Skeletal muscle cell (primary cell): ENCODE measurements at places on chromosomes 3 and 15.

GRCh38 chr15:68553994-68554720, 24.6 kb upstream of the CORO2B start:
- DNase-seq = no peak

DNA sequence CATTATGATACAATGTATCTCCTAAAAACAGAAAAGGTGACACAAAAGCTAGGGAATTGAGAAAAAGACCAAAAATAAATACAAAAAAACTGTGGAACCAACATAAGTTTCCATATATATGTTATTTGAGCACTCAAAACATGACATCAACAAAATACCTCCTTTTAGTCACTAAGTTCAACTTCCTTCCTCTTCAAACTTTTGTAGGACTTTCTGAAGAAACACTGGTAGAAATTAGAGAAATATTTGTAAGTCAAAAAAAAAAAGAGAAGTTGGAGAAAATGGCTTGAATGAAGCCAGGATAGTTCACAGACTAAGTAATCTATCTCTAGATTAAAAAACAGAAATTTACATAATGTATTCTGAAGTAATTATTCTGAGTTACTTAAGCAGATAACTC, 208.4 kb upstream of the ALCAM start:
- DNase-seq = no peak

DNA sequence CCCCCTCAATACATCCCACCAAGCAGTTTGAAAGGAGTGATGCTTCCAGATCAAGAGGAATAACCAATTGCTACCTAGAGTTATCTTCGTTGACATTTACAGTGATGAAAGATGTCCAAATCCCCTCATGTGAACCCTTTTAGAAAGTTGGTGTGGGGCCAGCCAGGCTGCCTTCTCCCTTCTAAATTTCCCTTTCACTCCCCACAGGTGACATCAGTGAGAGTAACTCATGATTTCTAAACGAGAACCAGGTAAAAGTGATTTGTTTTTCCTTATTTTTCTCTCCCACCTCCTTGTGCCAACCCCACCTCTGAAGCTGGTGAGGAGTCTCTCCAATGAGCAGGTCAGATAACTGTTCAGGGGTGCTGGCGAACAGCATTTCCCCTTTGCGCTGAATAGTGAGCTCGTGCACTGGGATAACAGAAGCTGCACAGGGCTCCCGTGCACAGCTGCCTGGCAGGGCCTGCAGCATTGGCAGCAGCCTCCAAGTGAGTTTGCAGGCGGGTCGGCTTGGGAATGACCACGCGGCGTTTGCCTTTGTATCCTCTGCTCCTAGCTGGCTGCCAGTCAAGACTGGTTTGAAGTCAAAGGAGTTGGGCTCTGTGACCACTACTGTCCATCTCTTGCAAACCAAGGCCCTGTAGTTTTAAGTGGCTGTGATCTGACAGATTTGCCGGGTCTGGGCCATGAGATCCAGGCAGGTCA, 70.2 kb upstream of the CORO2B start:
- no peak for DNase-seq

DNA sequence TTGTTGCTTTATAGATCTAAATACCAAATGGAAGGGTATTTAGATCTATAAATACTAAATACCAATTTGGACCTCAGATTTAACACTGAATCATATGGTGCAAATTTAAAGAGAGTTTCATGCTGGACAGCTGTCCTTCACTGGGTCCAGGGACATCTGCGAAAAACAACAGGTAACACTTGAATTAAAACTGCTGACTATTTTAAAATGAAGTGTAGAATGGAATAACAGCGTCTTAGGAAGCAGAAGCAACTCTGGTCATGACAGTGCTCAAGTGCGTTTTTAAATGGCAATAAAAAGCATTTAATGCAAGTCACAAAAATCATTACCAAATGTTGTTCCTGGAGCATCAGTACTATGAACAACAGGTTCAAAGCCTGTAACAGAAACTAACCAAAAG, 106.3 kb downstream of the TFG start:
- no peak for DNase-seq

GRCh38 chr15:68429691-68430470, 2.1 kb downstream of the ITGA11 start:
- DNase-seq = no peak

- no peak for DNase-seq
Measured at GRCh38 chr3:179956416-179956830, 80.3 kb downstream of the PEX5L start.

GRCh38 chr15:70561885-70562284, 201.5 kb downstream of the UACA start:
- no peak for DNase-seq

DNA sequence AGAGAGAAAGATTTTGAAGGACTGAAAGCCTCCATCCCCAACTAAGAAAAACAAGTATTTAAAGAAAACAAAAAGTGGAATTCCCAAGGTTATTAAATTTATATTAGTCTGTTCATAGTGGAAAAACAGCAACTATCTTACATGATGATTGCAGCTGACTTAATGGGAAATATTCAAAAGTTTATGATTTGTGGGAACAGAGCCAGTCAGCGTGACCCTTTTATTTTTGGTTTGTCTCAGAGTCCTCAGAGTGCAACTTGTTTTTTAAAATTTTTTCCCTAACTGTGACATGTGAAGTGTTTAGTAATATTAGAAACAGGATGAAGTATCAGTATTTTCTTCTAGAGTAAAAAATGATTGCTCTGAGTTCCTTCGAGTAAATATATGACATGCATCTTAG, 441.9 kb upstream of the MCTP2 start:
- no peak for DNase-seq

- DNase-seq = no peak
Measured at GRCh38 chr3:52322466-52322865, 6.3 kb downstream of the DNAH1 start.

DNA sequence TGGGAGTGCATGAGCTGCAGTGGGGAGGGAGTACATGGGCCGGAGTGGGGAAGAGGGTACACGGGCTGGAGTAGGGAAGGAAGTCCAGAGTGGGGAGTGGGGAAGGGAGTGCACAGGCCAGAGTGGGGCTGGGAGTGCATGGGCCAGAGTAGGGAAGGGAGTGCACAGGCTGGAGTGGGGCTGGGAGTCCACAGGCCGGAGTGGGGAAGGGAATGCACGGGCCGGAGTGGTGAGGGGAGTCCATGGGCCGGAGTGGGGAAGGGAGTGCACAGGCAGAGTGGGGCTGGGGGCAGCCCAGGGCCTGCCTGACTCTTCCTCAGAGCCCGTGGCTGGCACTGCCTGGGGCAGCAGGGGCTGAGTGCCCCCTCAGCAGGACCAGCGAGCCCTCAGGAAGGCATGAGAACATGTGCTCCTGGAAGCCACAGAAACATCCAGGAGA, 40.7 kb downstream of the KLF15 start:
- no peak for DNase-seq

GRCh38 chr3:34361921-34362320, 563.5 kb downstream of the PDCD6IP start:
- DNase-seq = no peak

DNA sequence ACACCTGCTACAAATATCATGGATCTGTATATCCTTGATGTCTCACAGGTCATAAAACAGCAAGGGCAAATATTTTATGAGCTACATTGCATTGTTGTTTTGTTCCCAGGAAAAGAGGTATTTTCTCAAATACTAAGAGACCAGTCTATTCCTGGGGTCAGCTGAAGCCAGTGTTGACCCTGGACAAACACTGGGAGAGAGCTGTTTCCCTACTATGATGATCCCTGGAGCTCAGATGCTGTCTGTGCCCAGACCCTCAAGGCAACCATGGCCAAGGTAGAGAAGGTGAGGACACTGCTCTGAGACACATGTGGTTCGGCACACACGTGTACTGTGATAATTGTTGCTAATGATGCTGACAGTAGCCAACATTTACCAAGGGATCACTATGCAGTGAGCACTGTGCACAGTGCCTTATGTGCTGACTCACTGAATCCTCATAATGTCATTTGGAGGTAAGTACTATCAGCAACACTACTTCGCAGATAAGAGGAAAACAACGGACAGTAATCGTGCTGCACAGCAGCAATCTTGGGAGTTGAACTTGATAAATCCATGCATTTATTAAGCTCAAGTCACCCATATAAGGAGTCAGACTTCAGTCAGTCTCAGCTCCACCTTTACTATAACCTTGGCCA, 943.6 kb downstream of the FHIT start:
- no peak for DNase-seq

GRCh38 chr3:70256566-70256965, 55.9 kb downstream of the MDFIC2 start:
- no peak for DNase-seq

DNA sequence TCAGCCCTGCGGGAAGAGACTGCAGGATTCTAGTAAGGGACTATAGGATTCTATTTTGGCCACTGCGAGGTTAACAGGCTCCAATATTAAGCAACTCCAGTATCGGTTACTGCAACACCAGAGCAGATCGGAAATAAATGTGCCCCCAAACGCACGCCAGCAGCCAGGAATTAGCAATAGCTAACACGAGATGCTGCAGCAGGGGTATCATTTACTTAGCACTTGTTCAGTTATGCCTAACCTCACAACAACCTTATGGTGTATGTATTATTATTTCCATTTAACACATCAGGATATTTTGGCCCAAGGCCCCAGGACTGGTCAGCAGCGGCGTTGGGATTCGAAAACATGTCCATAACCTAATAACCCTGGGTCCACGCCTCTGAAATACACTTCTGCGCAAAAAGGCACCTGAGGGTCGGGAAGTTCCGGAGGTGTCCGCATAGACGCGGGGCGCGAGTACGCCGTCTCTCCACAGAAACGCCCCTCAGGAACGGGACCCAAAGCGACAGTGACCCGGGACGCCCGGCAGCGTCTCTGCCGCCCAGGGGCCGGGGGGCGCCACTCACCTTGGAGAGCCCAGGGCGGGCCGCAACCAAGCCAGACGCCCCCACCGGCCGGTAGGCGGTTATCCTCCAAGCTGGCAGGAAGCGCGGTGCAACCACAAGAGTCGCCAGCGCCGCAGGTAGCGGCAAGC, 681 bp downstream of the PIK3CB start:
- DNase-seq = no peak

GRCh38 chr3:138011722-138012121, 1.8 kb downstream of the CLDN18 start:
- no peak for DNase-seq

DNA sequence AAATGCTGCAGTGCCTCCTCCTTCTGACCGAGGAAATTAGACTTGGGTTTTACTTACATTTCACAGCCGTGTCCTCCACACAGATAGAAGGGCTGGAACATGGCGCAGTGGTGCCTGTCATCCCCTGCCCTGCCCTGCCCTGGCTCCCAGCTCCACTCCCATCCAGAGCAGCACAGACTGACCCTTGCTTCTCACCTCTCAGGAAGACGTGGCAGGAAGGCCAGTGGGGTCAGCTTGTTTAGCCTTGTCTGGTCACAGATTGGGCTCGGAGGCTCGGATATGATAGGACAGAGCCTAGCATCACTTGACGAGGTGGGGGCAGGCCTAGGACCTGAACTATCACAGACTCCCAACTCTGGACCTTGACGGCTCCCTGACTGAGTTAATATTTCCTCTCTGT, 88.5 kb downstream of the LINGO1 start:
- DNase-seq = no peak

DNA sequence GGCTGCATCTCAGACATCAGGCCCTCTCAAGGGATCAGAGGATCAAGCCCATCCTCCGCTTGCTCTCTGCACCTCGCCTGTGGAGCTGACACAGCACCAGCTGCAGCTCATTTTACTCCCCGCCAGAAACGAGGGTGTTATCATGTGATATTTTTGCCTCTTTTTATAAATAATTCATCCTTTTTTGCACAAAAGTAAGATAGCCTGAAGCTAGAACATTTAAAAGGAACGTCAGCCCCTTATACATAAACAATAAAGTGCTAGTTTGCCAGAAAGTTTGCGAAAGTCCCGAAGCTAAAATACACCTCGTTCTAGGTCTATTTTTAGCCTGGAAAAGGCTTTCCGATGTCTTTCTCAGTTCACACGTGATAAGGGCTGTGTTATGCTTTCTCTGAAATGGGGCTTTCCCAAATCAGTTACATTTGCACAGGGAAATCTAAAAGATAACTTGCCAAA, 9.6 kb upstream of the FAM174B start:
- no peak for DNase-seq

DNA sequence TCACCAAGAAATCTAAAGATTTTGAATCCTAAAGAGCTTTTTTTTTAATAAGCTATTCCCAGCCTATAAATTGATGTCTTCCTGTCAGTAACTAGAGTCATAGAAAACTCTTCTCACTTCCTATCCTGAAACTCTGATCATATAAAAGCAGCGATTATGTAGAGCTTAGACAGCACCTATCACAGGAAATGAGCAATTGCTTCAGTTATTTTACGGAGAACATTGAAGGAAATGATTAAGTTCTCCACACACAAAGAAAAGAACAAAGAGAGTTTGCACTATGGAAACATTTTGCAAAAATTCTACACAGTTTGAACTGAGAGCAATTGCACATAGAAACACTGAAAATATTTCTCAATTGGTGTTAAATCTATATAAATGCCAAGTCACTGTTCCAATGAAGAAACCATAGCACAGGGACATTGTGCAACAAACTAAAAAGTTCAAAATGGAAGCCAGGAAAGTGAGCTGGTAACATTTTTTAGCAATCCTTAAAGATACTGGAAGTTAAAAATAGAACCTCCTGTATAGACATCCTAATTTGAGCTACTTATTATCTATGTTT, 291.5 kb upstream of the ARHGEF26 start:
- peak; percentile 10 for DNase-seq

GRCh38 chr15:62047282-62047827, 12.9 kb downstream of the VPS13C start:
- DNase-seq = no peak

DNA sequence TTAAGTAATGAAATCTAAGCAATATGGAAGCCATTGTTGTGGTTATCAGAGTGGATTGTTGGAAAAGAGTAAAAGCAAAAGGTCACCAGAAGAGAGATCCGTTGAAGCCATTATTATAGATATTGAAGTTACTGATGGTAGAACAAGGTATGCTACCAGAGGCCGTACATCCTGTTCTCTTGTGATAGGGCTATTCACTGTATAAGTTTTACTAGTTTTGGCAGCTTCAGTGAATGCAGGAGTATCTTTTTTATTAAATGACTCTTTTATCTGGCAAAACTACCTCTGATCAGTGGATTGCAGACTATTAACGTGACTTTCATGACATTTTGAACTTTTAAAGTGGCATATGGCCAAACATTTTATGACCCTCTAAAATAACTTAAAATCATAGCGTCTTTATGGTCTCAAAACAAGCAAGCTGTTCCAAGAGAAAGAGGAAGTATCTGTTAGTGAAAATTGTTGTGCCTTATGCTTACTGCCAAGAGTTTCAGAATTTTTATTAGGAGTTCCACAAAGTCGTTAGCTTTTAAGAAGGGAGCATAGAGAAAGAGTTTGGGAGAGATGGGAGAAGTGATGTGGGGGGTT, 102.9 kb downstream of the LRRC49 start:
- DNase-seq = no peak

- no peak for DNase-seq
Measured at GRCh38 chr3:23826382-23827064, 20.8 kb downstream of the UBE2E1 start.

- DNase-seq = no peak
Measured at GRCh38 chr3:151372063-151372820, 12.3 kb downstream of the P2RY12 start.

- no peak for DNase-seq
Measured at GRCh38 chr15:53189860-53190259, 399.7 kb upstream of the ONECUT1 start.

GRCh38 chr3:42778644-42779043, 5.6 kb upstream of the CCDC13 start:
- peak; percentile 91 for DNase-seq

GRCh38 chr3:168060317-168060716, 35.4 kb downstream of the GOLIM4 start:
- DNase-seq = no peak
